ENCODE measurements at places on chromosomes 3 and 15. TPM values are rescaled to one million over a fixed set of nuclear protein-coding genes. Genes with fewer than 3 reads are reported as not detected.
A peak's percentile ranks its signal among the peaks of the same experiment; 100 is the strongest.

MCF2L2 gene
- total RNA-seq, result 11.4 TPM

CX3CR1 gene
- 3.7 TPM for total RNA-seq

- peaks cover 18% of the 10 kb centered on the region for H3K36me3 ChIP-seq
- peaks cover 56% of the 10 kb centered on the region for H3K4me1 ChIP-seq
- H3K27ac ChIP-seq, result peak overlapping the region; percentile 98
- peak overlapping the region; percentile 96 for H3K4me3 ChIP-seq
- H3K27me3 ChIP-seq, result no peaks in the 10 kb centered on the region
Observed at GRCh38 chr3:101827211-101828174, 21.8 kb upstream of the NFKBIZ start.

DNA sequence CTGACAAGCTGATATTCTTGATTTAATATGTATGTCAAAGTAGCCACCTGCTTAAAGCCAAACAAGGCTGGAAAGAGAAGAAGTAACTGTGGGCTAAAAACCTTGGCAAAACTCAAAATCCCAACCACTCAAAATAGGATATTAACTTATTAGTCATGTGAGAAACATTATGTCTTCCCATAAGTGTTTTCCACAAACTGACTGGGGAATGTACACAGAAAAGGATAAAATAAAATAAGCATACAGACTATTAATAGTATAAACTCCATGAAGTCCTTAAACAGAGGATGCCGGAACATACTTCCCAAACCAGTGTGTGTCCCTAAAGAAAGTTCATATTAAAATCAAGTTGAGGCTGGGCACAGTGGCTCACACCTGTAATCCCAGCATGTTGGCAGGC is 263.7 kb upstream of the THBS1 start:
- no peaks in the 10 kb centered on the region for H3K36me3 ChIP-seq
- peaks cover 24% of the 10 kb centered on the region for H3K27me3 ChIP-seq
- H3K27ac ChIP-seq, result no peak overlapping the region
- no peaks in the 10 kb centered on the region for H3K4me1 ChIP-seq

CHRFAM7A gene
- total RNA-seq, result 2.1 TPM

DNA sequence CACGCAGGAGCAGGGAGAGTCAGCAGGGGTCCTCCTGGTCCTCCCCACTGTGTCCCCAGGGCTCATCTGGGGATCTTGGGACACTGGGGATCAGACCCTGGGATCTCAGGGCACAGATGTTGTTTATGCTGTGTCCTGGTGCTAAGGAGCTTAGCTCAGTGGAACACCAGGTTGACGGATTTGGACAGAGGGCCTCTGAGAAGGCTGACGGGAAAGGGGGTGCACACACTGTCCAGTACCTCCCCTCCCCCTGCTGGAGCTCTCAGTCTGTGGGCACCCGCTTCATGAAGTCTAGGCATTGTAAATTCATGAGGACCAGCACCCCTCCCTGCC is 21.9 kb upstream of the SEMA3F start:
- no peak overlapping the region for H3K27ac ChIP-seq
- peaks cover 2% of the 10 kb centered on the region for H3K4me1 ChIP-seq
- no peak for DNase-seq
- H3K27me3 ChIP-seq, result no peaks in the 10 kb centered on the region
- no peak overlapping the region for H3K4me3 ChIP-seq

VPS8 gene
- 43.2 TPM for total RNA-seq

GRCh38 chr3:167166594-167167253 is 213.4 kb downstream of the ZBBX start:
- H3K4me1 ChIP-seq, result no peaks in the 10 kb centered on the region
- H3K36me3 ChIP-seq, result no peaks in the 10 kb centered on the region
- DNase-seq, result no peak

DNA sequence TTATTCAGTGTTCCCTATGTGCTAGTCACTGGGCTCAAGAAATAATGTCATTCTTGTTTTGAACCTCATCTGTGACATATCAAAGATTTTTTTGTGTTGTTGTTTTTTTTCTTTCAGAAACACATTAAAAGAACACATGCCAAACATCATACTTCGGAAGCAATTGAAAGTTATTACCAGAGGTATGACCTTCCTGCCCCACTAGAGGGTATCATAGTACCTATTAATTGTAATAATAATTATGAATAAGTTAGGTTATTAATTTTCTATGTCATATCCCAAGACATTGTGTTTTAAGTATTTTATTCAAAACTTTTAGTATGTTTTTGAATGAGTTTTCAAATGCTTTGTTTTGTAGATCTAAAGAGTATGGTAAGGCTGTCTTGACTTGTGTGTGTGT is 65.7 kb downstream of the CDIN1 start:
- H3K27ac ChIP-seq, result no peak overlapping the region
- H3K4me3 ChIP-seq, result no peak overlapping the region
- DNase-seq, result no peak
- H3K4me1 ChIP-seq, result no peaks in the 10 kb centered on the region
- no peaks in the 10 kb centered on the region for H3K27me3 ChIP-seq
